AG04449 (cell line): ENCODE measurements at places on chromosomes 16 and 17.

- no peak for DNase-seq
Measured at GRCh38 chr17:62637809-62638208, 10.3 kb downstream of the MRC2 start.

- no peak for DNase-seq
Measured at GRCh38 chr17:17205368-17206123, 587 bp downstream of the PLD6 start.

GRCh38 chr17:59428916-59429485, 97.5 kb downstream of the YPEL2 start:
- no peak for DNase-seq

DNA sequence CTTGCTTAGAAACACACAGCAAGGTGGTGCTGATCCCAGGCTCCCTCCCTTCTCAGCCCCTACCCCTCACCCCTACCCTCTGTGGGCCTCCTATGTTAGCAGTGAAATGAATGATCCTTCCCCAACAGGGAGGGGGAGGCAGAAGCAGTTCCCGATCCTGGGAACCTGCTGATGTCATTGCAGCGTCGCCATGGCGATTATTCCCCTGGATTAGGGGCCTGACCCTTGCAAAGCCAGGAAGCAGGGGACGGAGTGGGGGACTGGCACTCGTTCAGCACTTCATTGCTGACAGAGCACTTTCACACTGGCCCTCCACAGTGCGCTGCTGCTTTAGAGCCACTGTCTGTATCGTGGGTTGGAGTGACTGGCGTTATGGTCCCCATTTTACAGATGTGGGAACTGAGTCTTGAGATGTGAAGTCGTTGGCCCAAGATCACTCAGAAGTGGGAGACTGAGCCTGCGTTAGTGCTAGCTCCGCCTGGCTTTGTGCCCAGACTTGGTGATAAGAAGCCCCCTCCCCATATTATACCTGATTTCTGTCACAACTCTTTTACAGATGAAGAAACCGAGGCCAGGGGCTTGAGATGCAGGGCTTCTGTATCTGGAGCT, 26.6 kb downstream of the LASP1 start:
- DNase-seq, result no peak

- no peak for DNase-seq
Measured at GRCh38 chr17:40062329-40063186, at the start of gene THRA. Gene THRA (plus strand): TSS chr17:40062965. CDS start chr17:40074489, 11,524 bp downstream.
